EL (cell line): ENCODE measurements at places on chromosomes 6 and 20.

GRCh38 chr6:82525775-82526495, 162.3 kb downstream of the TPBG start:
- DNase-seq, result no peak

DNA sequence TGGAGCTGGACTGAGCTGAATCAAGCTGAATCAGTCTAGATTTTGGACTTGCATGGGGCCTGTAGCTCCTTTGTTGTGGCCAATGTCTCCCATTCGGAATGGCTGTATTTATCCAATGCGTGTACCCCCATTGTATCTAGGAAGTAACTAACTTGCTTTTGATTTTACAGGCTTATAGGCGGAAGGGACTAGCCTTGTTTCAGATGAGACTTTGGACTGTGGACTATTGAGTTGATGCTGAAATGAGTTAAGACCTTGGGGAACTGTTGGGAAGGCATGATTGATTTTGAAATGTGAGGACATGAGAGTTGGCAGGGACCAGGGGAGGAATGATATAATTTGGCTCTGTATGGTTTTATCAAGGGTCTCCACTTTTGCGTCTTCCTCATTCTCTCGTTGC, 3.0 kb upstream of the TMEM170B start:
- no peak for DNase-seq

- no peak for DNase-seq
These were observed 3.7 kb upstream of the MED23 start for GRCh38 chr6:131631625-131632289.

GRCh38 chr20:48489046-48489463, 338.7 kb downstream of the PREX1 start:
- DNase-seq, result no peak

DNA sequence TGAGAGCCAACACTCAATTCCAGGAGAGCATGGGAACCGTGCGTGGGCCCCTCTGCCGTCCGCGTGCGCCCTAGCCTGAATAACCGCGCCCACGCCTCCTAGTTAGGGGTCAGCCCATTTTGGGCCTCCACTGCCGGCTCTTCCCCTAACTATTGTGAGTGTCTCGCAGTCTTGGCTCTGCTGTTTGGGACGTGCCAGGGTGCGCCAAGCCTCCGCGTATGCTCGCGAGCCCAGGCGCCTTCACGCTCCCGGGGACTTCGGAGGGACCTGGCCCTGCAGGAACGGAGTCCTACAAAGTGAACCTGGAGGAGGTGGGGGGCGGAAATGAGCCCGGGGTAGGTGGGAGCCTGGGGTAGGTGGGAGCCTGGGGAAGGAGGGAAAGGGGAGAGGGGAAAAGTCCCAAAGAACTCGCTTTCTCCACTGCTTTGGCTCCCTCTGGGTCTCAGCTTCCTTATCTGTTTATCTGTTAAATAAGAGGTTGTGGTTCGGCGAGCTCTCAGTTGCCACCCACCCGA, 873 bp upstream of the GCM2 start:
- DNase-seq, result no peak

GRCh38 chr6:25794784-25795183, 37.1 kb downstream of the SLC17A1 start:
- DNase-seq, result no peak

DNA sequence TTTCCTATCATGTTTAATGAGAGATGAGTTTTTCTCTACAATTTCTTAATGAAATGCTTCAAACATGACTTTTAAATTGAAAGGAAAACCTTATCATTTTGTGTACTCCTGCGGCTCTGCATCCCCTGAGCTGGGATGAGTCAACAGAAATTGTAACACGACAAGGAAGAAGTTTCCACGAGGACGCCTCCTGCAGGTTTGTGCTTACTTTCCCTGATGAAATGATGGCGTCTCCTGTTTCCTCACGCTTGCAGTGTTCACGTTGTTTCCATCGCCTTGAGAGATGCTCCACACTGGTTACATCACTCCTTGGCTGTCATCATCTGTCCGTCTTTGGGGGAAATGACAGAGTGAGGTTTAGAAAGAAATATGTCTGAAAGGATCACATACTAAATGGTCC, 233.7 kb upstream of the ZFP64 start:
- no peak for DNase-seq

GRCh38 chr6:32844839-32845383, 1.1 kb upstream of the PSMB8 start:
- DNase-seq, result no peak

DNA sequence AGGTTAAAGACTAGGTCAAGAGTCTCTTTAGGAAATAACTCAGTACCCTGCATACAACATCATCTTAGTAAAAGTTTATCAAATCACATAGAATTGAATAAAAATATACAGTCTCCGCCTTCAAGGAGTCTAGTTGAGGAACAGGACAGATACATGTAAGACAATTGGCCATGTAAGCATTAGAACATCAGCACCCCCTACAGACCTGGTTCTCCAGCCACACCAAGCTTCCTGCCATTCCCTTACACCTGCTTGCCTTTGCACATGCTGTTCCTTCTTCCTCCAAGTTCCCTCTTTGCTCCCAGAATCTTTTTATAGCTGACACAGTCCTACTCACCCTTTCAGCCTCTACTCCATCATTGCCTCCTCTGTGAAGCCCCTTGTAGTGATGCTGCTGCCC, 187.8 kb upstream of the LRFN2 start:
- DNase-seq, result no peak

DNA sequence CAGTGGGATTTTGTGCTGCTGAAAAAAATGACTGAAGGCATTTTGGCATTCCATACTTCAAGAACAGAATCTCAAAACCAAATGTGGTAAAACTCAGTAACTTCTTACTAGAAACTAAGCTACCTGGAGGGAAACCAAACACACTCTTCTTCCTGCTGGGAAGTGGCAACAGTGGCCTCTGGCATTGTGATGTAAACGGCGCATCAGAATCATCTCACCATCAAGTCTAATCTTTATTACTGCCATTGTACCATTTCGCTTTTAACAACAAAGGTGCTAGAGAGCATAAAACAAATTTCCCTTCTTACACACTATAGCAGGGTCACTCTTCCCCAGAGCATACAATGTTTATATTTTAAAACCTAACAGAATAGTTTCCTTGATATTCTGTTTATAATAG, 101.6 kb upstream of the CEP162 start:
- DNase-seq, result no peak

- no peak for DNase-seq
These were observed 30.7 kb upstream of the MAP3K4 start for GRCh38 chr6:160960839-160961238.

- DNase-seq, result no peak
These were observed 685.5 kb upstream of the FLRT3 start for GRCh38 chr20:15022921-15023320.

DNA sequence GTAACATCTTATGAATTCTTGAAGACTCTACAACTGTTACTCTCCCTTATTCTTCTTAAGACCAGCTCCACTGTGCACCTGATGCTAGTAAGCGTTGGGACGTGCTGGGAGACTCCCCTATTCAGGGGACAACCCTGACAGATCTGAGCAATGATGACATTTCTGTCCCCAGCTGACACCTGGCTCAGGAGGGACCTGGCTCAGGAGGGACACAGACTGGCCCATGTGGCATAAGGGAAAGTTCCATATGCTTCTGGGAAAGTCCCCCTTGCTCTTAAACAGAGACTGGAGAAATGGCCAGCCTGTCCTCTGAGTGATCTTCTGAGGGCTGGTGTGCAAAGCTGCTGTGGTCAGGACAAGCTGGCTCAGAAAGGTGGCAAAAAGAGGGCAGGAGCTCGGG, 10.0 kb upstream of the CD93 start:
- DNase-seq, result no peak

DNA sequence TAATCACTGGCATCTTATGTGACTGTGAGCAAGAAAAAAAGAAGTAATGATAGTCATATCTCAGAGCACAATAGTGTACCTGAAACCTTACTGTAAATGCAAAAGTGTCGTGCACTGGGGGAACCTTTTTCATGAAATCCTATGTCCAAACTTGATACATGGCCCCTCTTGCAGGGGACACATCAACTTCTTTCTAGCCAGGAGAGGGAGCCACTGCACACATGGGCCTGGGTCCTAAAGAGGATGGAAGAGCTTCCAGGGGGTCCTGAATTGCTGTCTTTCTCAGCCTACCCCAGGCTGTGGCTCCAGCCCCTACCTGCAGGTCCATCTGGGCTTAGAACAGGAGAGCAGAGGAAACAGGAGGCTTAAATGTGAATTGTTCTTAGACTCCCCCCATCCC, 165.7 kb downstream of the SOD2 start:
- no peak for DNase-seq

- peak; percentile 7 for DNase-seq
These were observed 40.0 kb upstream of the OPN5 start for GRCh38 chr6:47741807-47742206.

DNA sequence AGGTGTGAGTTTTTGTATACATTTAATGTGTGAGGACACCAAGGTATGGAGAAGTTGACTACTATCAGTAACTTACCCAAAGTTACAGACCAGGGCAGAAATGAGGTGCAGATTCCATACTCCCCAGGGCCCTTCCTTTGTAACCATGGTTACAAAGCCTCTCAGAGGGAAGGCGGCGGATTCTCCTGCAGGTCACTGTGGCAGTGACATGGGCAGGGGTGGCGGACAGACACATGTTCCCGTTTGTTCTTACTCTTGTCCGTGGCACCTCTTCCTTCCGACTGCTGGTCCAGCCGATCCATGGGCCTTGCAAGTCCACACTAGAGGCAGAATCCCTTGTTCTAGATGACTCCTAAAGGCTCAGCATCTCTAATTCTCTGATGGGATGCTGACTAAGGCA, 43.0 kb downstream of the PDYN start:
- DNase-seq, result no peak
